Gastrocnemius medialis (tissue), 4 donors: ENCODE measurements at places on chromosomes 13 and 19. TPM values are rescaled to one million over a fixed set of nuclear protein-coding genes. Genes with fewer than 3 reads are reported as not detected.
A peak's percentile ranks its signal among the peaks of the same experiment; 100 is the strongest.

TMEM145 gene
- total RNA-seq = not detected

SPRY2 gene
- 32.2 TPM for total RNA-seq

VSTM2B gene
- total RNA-seq = not detected

CYP2F1 gene
- not detected for total RNA-seq

TNFSF9 gene
- not detected for total RNA-seq

ZNF121 gene
- 12.3 TPM for total RNA-seq

SULT2A1 gene
- total RNA-seq = 1.4 TPM

FAM83E gene
- not detected for total RNA-seq

BCAM gene
- total RNA-seq = 22.7 TPM

ELSPBP1 gene
- total RNA-seq = not detected

FFAR3 gene
- total RNA-seq = not detected

THOP1 gene
- 114 TPM for total RNA-seq

HIF3A gene
- total RNA-seq = 5.9 TPM

CBY2 gene
- total RNA-seq = not detected

PRDX2 gene
- total RNA-seq = 423 TPM

DNA sequence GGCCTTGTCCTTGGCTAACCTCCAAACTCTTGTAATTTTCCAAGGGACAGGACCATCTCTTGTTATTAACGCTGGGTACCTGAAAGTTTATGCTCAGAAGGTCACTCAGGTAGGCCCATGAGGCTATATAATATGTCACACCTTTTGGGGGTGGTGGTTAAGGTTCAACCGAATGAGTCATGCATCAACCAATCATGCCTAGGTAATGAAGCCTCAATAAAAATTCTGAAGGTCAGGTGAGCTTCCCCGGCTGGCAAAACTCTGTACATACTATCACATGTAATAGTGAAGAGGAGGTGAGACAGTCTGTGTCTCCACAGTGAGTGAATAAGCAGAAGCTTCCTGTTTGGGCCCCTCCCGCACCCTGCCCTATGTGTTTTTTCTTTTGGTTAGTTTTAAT, 424.9 kb downstream of the PCDH17 start:
- DNase-seq = no peak

GRCh38 chr13:89688918-89689317, 1658.6 kb upstream of the MIR17HG start:
- no peak for DNase-seq

DNA sequence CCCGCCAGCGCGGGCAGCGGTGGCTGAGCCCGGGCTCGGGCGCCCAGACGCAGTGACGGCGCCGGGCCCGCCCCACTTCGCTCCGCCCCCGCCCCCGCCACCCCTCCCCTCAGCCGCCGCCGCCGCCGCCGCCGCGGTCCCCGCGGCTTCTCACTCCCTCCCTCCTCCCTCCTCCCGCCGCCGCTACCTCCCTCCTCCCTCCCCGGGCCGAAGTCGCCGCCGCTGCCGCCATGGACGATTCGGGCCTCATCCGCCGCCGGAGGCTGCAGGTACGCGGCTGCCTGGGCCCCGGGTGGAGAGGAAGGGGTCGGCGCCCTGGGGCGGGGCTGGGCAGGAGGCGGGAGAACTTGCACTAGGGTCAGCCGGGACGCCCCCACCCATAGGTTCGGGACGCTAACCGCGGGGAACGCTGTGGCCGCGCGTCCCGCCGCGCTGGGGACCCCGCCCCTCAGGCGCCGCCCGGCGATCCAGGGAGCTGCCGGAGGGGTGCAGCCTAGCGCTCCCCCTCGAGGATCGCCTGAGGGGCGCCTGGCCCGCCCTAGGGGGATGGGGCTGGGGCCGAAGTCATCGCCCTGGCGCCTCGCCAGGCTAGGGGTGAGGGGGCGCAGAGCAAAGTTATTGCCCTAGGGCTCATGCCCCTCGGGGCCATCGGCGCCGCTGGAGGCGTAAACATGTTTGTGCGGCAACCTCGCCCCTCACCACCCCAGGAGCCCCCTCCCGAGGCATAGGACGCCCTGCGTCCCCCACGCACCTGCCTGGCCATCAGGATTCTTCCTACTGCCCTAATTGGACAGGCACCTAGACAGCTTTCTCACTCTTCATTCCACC, 427 bp downstream of the RTBDN start:
- DNase-seq = no peak

GRCh38 chr13:106596275-106596937, 28.5 kb upstream of the ARGLU1 start:
- no peak for DNase-seq

GRCh38 chr19:33948651-33949335, 152.1 kb downstream of the KCTD15 start:
- no peak for DNase-seq

GRCh38 chr19:29278716-29279115, 65.8 kb upstream of the UQCRFS1 start:
- no peak for DNase-seq

- peak; percentile 38 for DNase-seq
Measured at GRCh38 chr19:49512970-49513745, 697 bp downstream of the FCGRT start.

DNA sequence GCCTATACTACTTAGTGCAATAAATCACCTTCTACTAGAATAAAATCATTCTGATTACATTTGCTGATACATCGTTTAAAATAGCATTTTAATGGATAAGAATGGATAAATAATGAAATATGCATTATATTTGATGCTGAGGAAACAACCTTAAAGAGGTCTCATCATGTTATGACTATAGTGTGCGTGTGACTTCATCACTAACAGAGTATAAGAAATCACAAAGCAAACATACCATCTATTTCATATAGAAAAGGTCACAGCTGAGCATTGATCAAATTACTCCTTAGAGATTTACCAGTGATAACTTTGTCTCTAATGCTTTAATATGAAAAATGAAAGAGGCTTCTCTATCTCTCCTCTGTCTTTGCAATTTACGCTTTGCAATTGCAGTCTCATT, 1620.3 kb upstream of the SLC10A2 start:
- no peak for DNase-seq

- DNase-seq = no peak
Measured at GRCh38 chr19:1156305-1156801, 17.7 kb downstream of the SBNO2 start.

DNA sequence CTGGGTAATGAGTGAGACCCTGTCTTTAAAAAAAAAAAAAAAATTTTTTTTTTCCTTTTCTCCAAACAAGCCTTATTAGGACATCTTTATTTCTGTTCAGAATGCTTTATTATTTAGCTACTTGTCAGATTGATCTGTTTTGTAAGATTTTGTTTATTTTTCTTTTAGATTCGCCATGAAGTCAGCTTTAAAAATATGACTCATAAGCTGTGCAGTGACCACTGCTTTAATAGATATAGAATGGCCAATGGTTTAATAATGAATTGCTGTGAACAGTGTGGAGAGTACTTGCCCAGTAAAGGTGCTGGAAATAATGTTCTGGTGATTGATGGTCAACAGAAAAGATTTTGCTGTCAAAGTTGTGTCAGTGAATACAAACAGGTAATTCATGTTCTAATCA, 47.7 kb downstream of the ZMYM2 start:
- no peak for DNase-seq

GRCh38 chr13:108711386-108711785, 82.0 kb downstream of the MYO16 start:
- no peak for DNase-seq

DNA sequence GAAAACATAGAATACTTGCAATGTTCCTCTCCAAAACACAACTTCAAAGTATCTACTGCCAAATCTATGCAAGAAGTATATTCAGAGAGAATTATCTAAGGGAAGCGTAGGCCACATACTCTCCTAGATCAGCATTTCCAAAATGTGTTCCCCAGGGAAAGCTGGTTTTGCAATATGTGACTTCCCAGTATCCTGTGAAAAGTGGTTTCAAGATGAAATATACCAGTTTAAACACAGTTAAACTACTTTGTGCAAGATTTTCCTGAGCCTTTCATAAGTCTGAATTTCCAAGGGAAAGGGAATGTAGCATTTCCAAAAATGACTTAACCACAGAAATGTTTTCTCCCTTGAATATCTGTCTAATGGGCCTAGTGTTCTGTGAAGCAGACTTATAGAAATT, 7.6 kb downstream of the STARD13 start:
- peak; percentile 37 for DNase-seq

- DNase-seq = peak; percentile 87
Measured at GRCh38 chr19:49801966-49802661, 11.0 kb downstream of the FUZ start.

GRCh38 chr19:38638461-38638860, 9.0 kb upstream of the ACTN4 start:
- no peak for DNase-seq

DNA sequence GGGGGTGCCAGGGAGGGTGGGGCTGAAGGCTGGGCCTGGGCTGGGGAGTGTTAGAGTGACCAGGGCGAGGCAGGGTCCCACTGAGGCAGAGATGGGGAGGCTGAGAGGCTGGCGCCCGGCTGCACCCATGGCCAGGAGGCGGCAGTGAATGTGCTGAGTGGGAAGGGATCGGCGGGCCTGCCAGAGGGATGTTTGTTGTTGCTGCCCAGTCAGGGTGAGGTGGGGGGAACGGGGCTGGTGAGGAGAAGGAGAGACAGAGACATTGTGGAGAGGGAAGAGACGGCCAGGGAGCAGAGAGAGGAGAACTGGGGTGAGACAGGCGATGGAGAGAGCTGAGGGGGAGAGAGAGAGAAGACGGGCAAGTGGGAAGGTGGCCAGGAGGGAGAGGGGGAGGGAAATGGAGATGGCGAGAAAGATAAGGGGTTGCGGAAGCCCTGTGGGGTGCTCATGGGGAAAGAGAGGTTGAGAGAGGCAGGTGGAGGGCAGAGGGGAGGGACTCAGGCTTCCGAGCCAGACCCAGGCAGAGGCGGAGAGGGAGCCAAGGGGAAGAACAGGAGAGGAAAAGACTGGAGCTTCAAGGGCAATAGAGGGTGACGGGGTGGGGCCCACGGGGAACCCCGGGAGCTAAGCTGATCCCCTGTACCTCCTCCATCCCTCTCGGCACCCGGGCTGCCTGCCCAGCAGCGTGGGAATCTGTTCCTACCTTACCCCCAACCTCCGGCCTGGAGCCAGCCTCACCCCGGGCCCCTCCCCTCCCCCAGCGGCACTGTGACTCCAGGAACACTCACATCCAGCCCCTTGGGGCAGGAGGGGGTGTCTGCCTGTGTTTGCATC, 690 bp upstream of the B3GNT8 start:
- no peak for DNase-seq

DNA sequence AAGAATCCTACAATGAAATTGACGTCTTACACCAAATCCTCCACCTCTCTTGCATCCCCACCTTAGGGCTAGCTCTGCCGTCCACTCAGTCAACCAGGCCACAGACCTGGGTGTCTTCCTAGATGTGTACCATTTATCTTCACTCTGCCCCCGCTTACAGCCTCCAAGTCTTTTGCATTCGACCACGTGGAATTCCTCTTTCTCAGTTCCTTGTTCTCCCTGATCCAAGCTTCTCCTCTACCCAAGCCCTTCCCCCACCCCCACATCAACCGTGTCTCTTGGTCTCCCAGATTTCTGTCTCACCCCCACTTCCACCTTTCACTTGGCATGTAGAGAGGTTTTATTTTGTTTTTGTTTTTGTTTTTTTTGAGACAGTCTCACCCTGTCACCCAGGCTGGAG, 1.2 kb upstream of the DMWD start:
- no peak for DNase-seq

GRCh38 chr13:83297586-83298290, 584.5 kb downstream of the SLITRK1 start:
- no peak for DNase-seq
